Activated T-helper 17 cell treated with anti-CD3 and anti-CD28 coated beads, Interleukin-2, amount 50 U/mL, for 72 hours (primary cell): ENCODE measurements at places on chromosomes 7 and 10.
A peak's percentile ranks its signal among the peaks of the same experiment; 100 is the strongest.

DNA sequence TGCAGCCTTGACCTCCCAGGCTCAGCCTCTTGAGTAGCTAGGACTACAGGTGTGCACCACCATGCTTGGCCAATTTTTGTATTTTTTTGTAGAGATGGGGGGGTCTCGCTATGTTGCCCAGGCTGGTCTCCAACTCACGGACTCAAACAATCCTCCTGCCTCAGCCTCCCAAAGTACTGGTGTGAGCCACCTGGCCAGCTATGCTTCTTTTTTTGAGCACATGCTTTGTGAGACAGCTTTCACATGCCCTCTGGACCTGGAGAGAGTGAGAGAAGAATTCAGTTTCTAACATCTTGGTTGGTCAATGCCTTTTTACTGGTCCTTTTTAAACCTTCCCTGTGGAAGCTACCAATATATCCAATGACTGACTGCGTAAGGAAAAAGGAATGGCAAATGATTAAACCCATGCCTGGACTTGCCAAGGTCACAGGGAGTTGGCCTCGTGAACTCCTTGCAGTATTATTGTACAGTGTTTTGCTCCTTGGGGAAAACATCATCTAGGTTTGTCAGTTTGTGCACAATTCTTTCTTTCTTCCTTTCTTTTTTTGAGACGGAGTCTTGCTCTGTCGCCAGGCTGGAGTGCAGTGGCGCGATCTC, 6.2 kb upstream of the FOXK1 start:
- no peak for ATAC-seq

DNA sequence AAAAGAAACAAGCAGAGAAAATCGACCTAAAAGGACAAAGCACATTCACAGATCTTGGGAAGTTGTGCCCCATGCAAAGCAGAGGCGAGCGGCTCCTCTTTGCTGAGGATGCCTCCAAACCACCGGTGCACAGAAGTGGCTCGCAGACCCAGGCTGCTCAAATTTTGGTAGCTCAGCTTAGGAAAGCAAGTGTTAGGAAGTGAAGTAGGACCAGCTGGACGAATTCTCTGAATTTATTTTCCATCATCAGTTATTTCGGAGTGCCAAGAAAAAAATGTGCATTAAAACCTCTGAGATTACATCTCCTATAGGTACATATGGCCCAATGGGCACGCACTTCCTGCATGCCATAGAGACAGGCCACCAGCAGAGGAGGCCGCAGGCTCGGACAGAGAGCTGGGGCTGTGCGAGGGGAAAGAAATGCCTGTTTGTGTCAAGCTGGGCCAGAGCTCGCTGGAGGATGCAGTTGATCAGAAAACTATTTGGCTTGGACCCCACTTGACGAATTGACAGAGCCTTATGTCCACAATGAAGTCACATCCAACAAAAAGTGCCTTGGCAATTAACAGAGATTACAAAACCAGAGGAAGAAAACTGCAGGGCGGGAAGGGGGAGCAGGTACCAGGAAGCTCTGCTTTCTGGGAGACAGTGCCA, 122.3 kb upstream of the LYZL2 start:
- no peak for ATAC-seq

GRCh38 chr7:100568896-100569844, 4.5 kb downstream of the SAP25 start:
- ATAC-seq = peak; percentile 48

DNA sequence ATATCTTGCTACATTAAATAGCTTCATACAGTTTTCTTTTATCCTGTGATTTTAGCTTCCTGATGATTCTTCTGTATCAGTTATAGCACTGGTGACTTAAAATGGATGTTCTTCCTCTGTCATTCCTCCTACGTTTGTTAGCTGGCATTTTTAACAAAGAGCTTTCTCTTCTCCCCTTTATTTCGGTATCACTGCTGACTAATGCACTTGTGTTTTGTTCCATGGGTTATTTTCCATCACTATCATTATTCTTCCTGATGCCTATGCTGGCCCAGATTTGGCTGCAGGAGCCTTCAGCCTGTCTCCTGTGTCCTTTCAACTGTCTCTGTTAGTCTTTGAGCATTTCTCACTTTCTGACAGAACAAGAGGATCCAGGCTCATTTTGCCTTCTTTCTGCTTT, 13.1 kb downstream of the BMS1 start:
- no peak for ATAC-seq
